ENCODE measurements at places on chromosomes 16 and 17. TPM values are rescaled to one million over a fixed set of nuclear protein-coding genes. Genes with fewer than 3 reads are reported as not detected.

GRCh38 chr16:80656711-80657150 is 115.9 kb downstream of the DYNLRB2 start:
- no peak for DNase-seq

The KRT31 gene
- not detected for total RNA-seq

GRCh38 chr16:3118204-3118790 is 5.9 kb downstream of the ZNF205 start:
- no peak for DNase-seq

DNA sequence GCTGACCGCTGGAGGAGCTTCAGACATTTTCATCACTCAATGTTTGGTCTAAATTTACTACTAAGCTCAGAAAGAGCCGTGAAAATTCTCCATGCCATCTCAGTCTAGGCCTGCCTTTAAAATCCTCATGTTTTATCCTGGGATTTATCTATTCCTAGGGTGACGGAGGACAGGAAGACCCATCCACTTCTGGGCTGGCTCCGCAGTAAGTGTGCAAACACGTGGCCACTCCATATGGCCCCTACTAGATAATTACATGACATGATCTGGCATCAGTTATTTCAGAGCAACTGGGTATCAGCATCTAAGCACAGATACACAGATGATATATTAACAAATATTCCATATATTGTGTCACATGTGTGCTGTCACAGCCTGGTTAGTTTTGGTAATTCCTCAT is 77.8 kb upstream of the HS3ST4 start:
- no peak for DNase-seq

DNA sequence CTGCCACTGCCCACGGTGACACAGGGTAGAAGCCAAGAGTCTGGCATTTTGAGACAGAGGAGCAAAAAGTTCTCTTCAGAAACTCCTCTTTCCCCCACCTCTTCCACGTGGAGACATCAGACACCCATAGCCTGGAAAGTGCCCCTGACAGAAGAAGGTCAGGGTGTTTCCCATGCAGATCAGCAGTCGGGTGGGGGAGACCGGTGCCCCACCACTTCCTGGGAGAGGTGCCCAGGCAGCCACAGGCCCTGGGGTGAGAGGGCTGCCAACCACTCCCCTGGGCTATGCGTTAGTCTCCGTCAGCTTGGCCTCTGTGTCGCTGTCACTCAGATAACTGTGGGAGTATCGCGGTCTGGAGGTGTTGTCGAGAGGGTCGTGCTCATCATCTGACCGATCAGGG is 31.5 kb downstream of the PIPOX start:
- no peak for DNase-seq

DNA sequence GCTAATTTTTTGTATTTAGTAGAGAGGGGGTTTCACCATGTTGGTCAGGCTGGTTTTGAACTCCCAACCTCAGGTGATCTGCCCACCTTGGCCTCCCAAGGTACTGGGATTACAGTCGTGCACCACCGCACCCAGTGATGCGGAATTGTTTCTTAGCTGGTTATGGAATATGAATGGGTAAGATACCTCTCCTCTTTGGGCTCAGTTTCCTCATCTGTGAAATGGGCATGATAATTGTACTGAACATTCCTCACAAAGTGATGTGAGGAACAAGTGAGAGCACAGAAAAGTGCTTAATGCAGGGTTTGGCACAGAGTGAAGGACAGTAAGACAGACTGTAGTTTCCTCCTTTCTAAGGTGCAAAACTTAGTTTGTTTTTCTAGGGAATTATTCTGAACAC is 31.0 kb upstream of the NFAT5 start:
- DNase-seq, result no peak

DNA sequence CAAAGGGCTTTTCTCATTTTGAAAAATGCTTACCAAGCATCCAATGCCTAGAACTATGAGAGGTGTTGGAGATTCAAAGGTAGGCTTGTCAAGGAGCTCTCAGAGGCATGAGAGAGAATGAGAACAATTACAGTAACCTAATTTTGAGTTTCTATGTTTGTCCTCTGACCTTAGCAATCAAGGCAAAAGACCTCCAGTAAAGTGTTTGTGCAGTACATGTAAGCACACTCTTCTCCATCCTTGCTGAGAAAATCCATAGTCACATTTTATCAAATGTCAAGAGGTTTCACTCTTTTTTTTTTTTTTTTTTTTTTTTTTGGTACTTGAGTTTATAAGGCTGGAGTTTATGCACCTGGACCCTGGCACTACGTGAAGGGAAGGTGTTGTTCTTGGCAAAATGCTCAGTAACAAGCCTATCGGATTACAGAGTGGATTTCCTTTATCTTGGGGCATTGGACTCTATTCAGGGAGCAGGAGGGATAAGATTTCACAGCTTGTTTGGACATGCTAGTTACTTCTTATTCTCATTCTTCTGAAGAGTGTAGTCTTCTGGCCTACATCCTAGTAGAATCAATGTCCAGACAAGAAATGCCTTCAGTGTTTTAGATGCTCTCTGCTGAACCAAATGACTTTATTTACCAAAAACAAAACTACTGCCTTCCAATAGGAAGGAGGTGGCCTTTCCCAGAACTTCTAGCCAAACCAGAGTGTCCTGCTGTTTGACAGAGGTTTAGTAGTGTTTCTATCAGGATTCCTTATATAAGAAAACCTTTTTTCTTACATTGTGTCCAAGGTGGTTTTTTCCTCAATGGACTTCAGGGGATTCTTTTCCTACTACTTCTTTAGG is 21.9 kb downstream of the KCNJ2 start:
- no peak for DNase-seq

- DNase-seq, result peak; percentile 12
Observed at GRCh38 chr17:39400547-39401411, 647 bp downstream of the FBXL20 start.

GRCh38 chr16:49854796-49855203 is 1.1 kb downstream of the ZNF423 start:
- DNase-seq, result peak; percentile 41

The ZFPM1 gene
- 0.92 TPM for total RNA-seq

The DNAI2 gene
- total RNA-seq, result not detected
